ENCODE measurements at places on chromosomes 4 and X.

DNA sequence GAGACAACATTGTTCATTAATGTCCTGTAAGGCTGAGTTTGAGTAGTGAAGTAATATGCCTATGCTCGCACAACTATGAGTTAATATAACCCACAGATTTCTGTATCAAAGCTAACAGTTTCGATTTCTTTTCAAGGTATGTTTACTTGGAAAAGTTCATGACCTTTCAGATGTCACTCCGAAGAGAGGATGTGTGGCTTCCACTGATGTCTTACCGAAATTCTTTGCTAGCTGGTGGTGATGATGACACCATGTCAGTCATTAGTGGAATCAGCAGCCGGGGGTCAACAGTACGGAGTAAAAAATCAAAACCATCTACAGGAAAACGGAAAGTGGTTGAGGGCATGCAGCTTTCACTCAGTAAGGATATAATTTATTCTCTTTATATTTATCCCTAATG, 124.9 kb downstream of the STAG2 start:
- no peak for DNase-seq

DNA sequence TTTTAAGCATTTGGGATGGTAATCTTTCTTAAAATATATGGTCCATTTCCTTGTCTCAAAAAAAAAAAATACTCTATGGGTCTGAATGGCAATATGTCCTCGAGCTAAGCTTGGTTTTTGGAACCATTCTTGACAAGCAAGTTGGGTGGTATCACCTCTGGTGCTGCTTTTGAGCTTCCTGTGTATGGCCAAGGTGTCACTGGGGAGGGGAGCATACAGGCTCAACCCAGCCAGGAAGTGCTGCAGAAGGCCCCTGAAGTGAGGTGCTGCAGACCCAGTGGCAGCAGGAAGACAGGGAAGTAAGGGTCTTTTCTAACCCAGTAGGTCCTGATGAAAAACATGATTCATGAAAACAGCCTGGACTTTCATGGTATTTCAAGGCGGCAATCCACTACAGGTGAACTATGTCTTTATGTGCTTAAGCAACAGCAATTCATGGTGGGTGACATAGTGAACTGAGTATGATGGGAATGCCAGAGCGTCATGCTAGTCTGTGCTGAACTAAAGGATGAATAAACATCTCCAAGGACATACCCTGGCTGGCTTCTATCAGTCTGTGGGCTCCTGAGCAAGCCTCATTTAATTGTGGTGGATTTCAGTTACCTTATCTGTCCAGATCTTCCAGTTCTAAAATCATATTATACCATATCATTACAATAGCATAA, 15.1 kb downstream of the TRAPPC2 start:
- DNase-seq = no peak

- DNase-seq = no peak
Observed at GRCh38 chrX:56969559-56969958, 25.8 kb downstream of the SPIN3 start.

DNA sequence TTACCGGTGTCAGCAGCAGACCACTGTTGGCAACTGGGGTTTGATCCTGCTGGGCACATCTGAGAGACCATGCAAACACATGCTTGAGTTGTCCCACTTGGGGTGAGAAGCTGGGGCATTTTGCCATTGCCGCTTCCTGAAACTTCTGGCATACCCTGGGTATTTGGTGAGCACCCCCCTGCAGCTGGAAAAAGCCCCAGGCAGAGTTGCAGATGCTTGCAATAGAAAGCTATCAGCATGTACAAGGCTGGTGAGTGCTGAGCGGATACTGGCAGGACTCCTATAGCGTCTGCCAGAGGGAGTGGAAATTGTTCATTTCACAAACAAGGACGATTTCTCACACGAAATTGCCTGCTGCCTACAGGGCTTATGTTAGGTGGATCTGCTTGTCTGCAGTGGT, 32.3 kb downstream of the SUPT20HL1 start:
- DNase-seq = no peak

- no peak for DNase-seq
Observed at GRCh38 chr4:145722561-145722960, 42.6 kb downstream of the C4orf51 start.

- no peak for DNase-seq
Observed at GRCh38 chrX:23838953-23839352, 56.0 kb downstream of the SAT1 start.

All from Panc1 (cell line).